ENCODE measurements at places on chromosomes 16 and 17. TPM values are rescaled to one million over a fixed set of nuclear protein-coding genes. Genes with fewer than 3 reads are reported as not detected.
A peak's percentile ranks its signal among the peaks of the same experiment; 100 is the strongest.

GRCh38 chr17:35514564-35514963, 22.9 kb downstream of the SLFN12L start:
- peaks cover 40% of the 10 kb centered on the region for H3K27me3 ChIP-seq
- no peak overlapping the region for H3K27ac ChIP-seq
- H3K4me1 ChIP-seq: no peaks in the 10 kb centered on the region

Gene ACAP1
- total RNA-seq: 8.8 TPM

DNA sequence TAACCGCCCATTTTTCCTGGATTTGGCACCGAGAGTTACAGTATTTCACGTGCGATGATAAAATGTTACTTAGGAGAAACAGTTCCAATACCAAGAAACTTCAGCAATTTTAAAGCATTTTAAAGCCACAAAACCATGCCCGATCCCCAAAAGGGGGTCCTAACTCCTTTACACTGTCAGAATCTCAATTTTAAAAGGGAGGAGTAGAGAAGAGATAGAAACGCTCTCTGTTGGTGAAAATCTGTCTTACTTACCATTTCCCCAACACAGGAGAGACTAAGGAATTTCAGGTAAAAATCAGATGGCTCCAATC, 526 bp upstream of the RNASEK start:
- no peaks in the 10 kb centered on the region for H3K27me3 ChIP-seq
- H3K27ac ChIP-seq: peak overlapping the region; percentile 94

Gene PPM1E
- total RNA-seq: 0.02 TPM

GRCh38 chr17:40478486-40478885, 22.9 kb downstream of the TNS4 start:
- H3K4me1 ChIP-seq: peaks cover 35% of the 10 kb centered on the region
- peaks cover 9% of the 10 kb centered on the region for H3K36me3 ChIP-seq
- H3K4me3 ChIP-seq: no peak overlapping the region

GRCh38 chr17:58147930-58148434, at the start of gene OR4D1:
Gene OR4D1 (plus strand): TSS chr17:58148384. CDS start chr17:58155154, 6,770 bp downstream.
- no peaks in the 10 kb centered on the region for H3K36me3 ChIP-seq
- no peak within 1 kb of the TSS for H3K27ac ChIP-seq
- DNase-seq: no peak
- peaks cover 65% of the 10 kb centered on the region for H3K27me3 ChIP-seq
- no peak within 1 kb of the TSS for H3K4me3 ChIP-seq

Gene GALK1
- 57.8 TPM for total RNA-seq

Gene AKAP10
- 31.6 TPM for total RNA-seq

- H3K36me3 ChIP-seq: no peaks in the 10 kb centered on the region
- H3K4me1 ChIP-seq: no peaks in the 10 kb centered on the region
- no peak overlapping the region for H3K4me3 ChIP-seq
- H3K27me3 ChIP-seq: peaks cover 58% of the 10 kb centered on the region
- no peak for DNase-seq
- no peak overlapping the region for H3K27ac ChIP-seq
These were observed 172.3 kb upstream of the IRX6 start for GRCh38 chr16:55151561-55152305.

DNA sequence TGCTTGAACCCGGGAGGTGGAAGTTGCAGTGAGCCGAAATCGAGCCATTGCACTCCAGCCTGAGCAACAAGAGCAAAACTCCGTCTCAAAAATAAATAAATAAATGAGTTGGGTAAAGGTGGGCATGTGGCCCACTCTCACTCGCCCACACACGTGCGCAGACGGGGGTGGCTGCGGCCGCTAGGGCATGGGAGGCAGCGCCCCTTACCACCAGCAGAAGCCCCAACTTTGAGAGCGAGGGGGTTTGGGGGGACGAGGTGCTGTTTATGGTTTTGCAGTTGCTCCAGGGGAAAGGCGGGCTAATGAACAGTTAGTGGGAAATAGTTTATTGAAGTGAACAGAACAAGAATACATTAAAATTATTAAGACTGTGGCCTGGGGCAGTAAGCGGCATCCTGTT, 14.9 kb upstream of the RBFOX3 start:
- no peak overlapping the region for H3K27ac ChIP-seq
- peaks cover 12% of the 10 kb centered on the region for H3K4me1 ChIP-seq
- DNase-seq: no peak
- no peak overlapping the region for H3K4me3 ChIP-seq
- H3K27me3 ChIP-seq: peaks cover 31% of the 10 kb centered on the region

Gene ANKRD40CL
- 0.57 TPM for total RNA-seq

Data from HCT116 (cell line).